ENCODE measurements at places on chromosomes 2 and 18.

DNA sequence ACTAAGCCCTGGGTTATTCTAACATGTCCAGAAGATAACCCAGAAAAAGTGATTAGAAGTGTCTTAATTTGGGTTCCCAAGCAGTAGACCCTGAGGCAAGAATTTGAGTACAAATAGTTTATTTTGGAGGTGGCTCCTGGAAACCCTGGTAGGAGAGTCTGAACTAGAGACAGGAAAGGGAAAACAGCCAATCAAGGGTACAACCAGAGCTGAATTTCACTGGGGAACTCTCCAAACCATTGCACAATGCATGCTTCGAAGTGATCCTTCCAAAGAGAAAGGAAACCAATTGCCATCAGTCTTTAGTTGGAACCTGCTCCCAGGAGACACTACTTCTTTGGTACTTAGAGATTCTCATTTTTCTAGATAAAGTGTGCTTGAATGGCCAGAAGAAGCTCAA, 361.5 kb downstream of the MBD2 start:
- DNase-seq = no peak

- DNase-seq = no peak
These were observed at the start of gene MC4R for GRCh38 chr18:60372596-60372995. Gene MC4R (minus strand): TSS chr18:60372775. CDS start chr18:60372349, 426 bp downstream.

DNA sequence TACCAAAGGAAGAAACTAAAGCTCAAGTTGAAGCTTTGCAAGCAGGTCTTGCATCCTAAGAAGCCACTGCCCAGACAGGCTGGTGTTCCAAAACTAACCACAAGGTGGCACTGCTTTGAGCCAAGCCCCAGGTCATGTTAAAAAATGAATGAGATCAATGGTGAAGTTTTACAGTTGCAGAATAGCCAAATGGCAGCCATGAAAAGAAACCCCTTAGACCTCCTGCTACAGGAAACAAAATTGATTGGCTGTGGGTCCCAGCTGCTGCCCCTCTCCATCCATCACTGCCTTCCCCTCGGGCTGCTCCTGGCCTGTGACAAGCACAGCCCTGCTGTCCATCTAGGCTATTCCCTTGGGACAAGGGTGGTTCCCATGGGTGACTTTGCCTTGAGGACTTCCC, 20.7 kb upstream of the MREG start:
- DNase-seq = peak; percentile 52

DNA sequence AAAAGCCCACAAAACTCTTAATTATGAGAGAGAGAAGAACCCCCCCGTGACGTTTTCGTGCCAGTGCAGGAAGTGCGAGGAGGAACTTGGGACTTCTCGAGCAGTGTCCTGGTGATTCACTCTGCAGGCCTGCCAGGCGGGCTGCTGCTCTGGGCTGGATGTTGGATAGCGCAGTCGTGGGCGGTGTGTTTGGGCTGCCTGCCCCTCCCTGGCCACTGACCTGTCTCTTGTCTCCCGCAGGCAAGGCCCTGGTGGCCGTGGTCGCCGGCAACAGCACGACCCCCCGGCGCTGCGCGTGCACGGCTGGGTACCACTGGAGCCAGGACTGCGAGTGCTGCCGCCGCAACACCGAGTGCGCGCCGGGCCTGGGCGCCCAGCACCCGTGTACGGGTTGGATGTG, 29.0 kb downstream of the TNFRSF11A start:
- DNase-seq = no peak

GRCh38 chr2:127330753-127331152, 36.8 kb upstream of the ERCC3 start:
- no peak for DNase-seq

DNA sequence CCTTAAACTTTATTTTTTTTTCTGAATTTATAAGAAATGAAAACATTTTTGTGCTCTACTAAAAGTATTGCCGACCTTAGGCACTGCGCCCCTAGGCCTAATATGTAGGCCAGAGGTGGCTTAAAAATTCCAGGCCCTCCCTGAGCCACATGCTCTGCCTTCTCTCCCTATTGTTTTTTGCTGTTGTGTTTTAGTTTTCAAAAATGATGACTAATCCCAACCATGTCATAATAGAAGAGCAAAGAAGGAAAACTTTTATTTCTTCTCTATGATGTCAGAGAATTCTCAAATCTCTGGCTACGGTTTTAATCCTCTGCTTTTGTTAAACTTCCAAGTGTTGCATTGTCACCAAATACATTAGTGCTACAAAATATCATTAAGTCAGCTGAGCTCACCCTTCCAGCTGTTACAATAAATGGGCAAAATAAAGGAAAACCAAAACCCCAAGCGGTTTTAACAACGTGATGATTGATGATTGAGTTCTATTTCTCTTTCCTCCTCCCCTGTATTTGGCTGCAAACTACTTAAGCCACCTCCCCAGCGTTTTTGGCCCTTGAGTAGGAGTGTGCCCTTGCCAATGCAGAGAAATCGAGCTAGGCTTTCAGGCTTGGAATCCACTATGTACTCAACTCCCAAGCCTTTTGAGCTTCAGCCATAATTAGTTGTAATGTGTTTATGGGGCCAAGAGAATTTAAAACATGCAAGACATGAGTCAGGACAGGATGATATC, 163.5 kb upstream of the POU3F3 start:
- DNase-seq = no peak

DNA sequence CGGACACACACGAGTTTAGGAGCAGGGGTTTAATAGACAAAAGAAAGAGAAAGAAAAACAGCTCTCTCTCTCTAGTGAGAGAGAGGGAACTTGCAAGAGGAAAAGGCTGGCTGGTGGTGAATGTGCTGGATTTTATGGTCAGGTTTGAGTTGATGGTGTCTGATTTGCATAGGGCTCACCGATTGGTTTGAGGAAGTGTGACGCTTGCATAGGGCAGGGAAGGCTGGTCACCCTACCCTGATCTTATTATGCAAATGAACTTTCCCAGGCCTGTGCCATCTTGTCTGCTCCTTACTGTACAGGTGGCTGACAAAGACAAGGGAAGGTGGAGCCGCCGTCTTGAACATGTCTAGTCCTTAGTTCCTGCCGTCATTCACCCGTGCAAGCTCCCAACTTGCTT, 408.9 kb downstream of the RIT2 start:
- no peak for DNase-seq

- no peak for DNase-seq
These were observed 44.7 kb upstream of the SH3RF3 start for GRCh38 chr2:109084341-109084740.

DNA sequence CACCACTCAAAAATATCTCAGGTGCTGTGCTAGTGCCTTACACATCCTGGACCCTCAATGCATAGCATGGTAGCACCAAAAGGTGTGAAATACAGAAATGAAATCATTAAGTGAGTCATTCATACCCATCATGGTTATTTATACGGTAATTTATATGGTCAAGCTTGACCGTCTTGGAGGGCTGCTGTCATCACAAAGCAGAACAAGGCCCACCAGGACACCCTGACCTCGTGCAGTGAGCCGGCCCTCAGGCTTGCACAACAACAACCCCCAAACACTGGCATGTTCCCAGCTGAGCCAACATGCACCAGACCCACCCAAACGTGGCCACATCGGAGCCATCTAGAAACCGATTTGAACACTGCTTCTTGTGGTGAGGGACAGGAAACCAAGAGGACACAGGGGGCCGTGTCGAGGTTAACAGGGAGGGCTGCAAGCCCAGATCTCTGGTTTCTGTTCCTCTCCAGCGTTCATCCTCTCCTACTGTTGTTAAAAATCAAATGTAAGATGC, 378.5 kb upstream of the ID2 start:
- peak; percentile 49 for DNase-seq

DNA sequence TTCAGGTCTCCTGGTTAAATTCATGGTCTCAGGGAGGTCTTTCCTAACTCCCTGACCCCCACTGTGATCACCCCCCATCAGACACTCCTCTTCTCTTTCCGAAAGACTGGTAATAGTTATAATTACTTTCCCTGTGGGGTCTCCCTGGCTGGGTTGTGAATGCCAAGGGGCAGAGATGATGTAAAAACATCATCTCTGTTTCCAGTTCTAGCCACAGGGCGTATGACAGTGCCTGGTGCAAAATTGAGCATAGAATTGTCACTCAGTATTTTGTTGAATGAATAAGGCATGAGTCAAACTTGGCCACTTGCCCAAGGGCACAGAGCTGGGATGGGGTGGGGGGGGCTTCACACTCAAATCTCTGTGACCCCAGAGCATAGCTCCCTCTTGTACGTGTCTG, 65.2 kb downstream of the LTBP1 start:
- DNase-seq = no peak

DNA sequence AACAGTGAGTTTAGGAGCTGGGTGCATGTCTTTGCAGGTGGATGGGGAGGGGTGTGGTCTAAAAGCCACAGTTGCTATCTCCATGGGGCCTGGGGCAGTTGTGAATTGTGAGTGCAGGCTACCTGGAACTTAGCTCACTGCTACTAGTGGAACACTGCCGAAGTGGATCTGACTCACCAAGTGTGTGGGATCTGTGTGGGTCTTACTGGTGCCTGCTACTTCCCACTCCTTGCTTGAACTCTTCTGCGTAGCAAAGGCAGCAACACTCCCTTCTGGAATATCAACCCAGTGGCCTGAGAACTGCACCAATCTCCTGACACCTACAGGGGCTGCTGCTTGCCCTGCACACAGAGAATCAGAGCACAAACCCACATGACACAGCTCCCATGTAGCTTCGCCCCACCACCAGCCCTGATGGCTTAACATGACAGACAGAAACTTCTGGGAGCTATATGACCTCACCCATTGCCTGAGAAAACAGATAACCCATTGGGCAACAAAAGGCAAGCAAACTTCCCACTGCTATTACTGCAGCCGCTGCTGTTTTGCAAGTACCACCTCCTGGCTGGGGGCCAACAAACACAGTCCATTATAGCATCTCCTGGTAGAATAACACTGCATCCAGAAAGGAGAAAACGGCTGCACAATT, 455.1 kb upstream of the DDX18 start:
- DNase-seq = no peak

- no peak for DNase-seq
These were observed 69.4 kb downstream of the LOXHD1 start for GRCh38 chr18:46587600-46587999.

- DNase-seq = no peak
These were observed 12.6 kb downstream of the CNDP1 start for GRCh38 chr18:74546751-74547530.

DNA sequence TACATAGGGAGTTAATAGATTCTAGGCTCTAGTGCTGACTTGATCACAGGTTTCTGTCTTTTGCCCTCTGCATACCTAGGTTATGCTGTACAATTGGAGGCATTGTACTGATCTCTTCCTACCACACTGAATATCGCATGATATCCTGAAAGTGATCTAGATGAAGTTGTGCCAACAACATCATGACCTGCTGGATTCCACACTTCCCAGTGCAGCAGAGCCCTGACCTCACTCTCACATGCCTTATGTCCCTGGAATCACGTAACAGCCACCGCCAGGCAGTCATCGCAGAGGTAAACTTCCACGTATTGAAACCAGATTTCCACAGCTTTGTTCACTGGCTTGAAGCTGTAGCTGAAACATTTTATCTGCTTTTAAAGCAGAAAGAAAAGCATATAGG, 214.0 kb downstream of the ANKRD30B start:
- DNase-seq = no peak

GRCh38 chr2:218953366-218953954, 6.0 kb upstream of the CDK5R2 start:
- DNase-seq = no peak

DNA sequence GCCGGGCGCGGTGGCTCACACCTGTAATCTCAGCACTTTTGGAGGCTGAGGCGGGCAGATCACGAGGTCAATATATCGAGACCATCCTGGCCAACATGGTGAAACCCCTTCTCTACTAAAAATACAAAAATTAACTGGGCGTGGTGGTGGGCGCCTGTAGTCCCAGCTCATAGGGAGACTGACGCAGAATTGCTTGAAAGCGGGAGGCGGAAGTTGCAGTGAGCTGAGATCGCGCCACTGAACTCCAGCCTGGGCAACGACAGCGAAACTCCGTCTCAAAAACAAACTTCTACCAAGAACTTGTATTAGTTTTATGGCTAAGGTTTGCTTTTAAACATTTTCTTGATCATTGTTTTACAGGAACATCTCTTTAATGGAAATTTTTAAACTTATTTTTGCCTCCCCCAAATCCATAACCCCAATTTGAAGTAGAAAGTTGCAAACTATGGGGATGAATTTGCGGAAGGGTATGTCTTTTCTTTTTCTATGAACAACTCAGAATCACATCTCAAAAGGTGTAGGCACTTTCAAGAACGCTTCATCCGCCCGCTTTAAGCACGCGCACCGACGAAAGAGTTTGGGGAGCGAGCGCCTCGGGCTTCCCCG, 46.8 kb upstream of the PTMA start:
- no peak for DNase-seq

DNA sequence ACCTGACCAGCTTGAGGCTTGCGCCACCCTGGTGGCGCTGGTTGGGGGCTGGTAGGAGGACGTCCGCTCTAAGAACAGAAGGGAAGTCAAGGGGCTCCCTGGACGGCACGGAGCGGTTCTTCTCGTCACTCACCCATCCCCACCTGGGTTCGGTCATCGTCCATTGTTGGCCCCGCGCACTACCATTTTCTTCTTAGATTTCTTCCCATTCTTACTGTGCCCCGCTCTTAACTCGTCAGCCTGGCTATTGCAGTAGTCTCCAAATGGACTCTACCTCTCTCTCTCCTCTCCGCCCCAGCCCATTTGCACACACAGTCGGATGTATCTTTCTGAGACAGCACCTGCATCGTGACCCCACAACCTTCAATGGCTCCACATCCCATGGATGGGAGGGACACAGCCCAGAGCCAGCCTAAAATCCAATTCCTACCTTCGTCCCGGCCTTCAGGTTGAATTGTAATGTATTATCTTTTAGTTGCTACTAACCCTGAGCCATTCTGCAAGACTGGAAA, 814 bp upstream of the RAB1A start:
- DNase-seq = no peak

GRCh38 chr2:71832388-71832787, 315.3 kb downstream of the CYP26B1 start:
- DNase-seq = no peak

- DNase-seq = no peak
These were observed 21.9 kb upstream of the PPP1CB start for GRCh38 chr2:28729698-28730097.

GRCh38 chr2:28991021-28991420, 9.9 kb downstream of the TOGARAM2 start:
- DNase-seq = no peak

- DNase-seq = no peak
These were observed 110.6 kb downstream of the CRIM1 start for GRCh38 chr2:36466135-36466534.

DNA sequence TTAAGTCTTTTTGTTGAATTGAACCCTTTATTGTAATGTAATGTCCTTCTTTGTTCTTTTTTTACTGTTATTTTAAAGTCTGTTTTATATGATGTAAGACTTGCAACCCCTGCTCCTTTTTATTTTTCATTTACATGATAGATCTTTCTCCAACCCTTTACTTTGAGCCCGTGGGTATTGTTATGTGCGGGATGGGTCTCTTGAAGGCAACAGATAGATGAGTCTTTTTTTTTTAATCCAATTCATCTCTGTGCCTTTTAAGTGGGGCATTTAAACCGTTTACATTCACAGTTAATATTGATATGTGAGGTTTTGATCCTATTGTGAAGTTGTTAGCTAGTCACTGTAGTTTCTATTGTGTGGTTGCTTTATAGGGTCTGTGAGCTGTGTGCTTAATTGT, 120.6 kb downstream of the NCOA1 start:
- DNase-seq = no peak

GRCh38 chr2:237696461-237696860, 69.1 kb downstream of the LRRFIP1 start:
- no peak for DNase-seq
